Dorsolateral prefrontal cortex (tissue), 122 donors: ENCODE measurements at places on chromosomes 5 and 9. TPM values are rescaled to one million over a fixed set of nuclear protein-coding genes. Genes with fewer than 3 reads are reported as not detected.

DNA sequence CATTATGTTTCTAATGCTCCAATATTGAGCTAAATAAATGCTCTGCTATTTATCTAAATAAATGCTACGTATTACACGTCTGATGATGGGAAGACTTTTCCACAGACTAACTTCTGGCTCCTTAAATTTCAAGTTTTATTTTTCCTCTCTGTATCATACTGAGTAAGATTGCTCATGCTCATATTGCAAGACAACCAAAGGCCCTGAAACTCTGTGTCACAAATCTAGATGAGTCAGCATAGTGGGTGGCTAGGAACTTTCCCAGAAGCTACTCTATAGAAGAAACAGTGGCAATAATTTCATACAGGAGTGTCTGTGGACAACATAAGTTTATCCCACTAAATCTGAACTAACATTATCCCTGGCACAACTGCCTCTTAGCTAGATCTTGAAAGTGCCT, 53.0 kb upstream of the RFX3 start:
- no peak for DNase-seq

GRCh38 chr5:3780907-3781306, 185.3 kb downstream of the IRX1 start:
- DNase-seq, result no peak

GRCh38 chr5:95808686-95809413, 13.7 kb downstream of the GLRX start:
- no peak for DNase-seq

- DNase-seq, result no peak
These were observed 33.8 kb upstream of the DTWD2 start for GRCh38 chr5:119022017-119022745.

- no peak for DNase-seq
These were observed 47.1 kb upstream of the FYB1 start for GRCh38 chr5:39266442-39266841.

- DNase-seq, result no peak
These were observed 4.4 kb downstream of the COL27A1 start for GRCh38 chr9:114159691-114160090.

Gene PCDHA9
- total RNA-seq, result 4.6 TPM

- no peak for DNase-seq
These were observed 142.1 kb downstream of the EPB41L4A start for GRCh38 chr5:112276991-112277390.

DNA sequence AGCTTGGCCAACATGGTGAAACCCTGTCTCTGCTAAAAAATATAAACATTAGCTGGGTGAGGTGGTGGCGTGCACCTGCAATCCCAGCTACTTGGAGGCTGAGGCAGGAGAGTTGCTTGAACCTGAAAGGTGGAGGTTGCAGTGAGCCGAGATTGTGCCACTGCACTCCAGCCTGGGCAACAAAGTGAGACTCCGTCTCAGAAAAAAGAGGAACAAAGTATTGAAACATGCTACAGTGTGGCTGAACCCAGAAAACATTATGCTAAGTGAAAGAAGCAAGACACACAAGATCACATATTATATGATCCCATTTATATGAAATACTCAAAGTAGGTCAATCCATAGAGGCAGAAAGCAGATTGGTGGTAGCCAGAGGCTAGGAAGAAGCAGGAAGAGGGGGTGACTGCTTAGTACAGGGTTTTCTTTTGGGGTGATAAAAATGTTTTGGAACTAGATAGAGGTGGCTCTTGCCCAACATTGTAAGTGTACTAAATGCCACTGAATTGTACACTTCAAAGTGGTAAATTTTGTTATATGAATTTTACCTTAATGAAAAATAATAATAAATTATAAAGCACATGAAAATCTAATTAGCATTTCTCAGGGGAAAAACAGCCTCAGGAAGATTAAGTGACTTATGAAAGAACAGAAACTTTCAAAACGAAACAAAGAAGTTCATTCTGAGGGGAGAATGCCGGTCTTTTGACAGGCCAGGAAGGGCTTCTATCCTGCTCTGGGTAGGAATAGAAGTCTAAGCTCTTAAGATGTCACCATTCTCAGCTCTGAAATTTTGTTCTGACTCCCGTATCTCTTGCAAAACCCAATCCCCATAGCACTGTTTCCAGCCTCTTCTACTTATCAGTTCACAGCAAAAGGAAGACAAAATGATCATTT, 161.1 kb upstream of the TBCA start:
- no peak for DNase-seq

DNA sequence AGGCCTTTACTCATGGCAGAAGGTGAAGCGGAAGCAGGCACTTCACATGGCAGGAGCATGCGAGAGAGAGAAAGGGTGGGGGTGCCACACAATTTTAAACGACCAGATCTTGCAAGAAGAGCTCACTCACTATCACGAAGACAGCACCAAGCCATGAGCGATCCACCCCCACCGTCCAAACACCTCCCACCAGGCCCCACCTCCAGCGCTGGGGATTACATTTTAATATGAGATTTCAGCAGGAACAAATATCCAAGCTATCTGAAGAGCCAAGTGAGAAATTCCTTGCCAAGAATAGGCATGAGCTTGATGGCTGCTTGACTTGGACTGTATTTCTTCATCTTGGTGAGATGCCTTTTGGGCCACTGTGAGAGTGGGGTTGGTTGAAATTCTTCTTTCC, 88.0 kb downstream of the PDZD2 start:
- DNase-seq, result no peak

- DNase-seq, result no peak
These were observed 9.3 kb downstream of the TMEM174 start for GRCh38 chr5:73182307-73182706.

DNA sequence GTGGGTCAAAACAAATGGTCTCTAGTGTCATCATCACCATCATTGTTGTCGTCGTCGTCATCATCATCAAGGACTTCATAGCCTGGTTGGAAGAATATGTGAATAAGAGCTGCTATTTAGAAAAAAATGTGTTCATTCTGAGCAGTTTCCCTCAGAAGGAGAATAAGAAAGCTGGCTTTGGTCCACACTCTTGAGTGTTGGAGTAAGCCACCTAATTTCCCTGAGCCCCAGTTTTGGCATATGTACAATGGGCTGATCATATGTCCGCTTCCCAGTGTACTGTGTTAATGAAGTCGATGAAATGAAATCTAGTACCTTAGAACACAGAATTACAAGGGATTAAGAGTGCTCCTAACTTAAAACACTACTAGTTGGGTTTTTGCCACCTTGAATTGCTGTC, 545.5 kb downstream of the CCDC171 start:
- DNase-seq, result no peak

- DNase-seq, result no peak
These were observed 109.1 kb upstream of the ELL2 start for GRCh38 chr5:96070622-96071225.

GRCh38 chr5:58493141-58493540, 1.9 kb downstream of the GAPT start:
- no peak for DNase-seq

Gene PCDHGC5
- 57.2 TPM for total RNA-seq

Gene SLC34A3
- total RNA-seq, result not detected

GRCh38 chr9:82334286-82334685, 345.7 kb downstream of the SPATA31D1 start:
- no peak for DNase-seq

Gene SLC2A6
- total RNA-seq, result 22.3 TPM

DNA sequence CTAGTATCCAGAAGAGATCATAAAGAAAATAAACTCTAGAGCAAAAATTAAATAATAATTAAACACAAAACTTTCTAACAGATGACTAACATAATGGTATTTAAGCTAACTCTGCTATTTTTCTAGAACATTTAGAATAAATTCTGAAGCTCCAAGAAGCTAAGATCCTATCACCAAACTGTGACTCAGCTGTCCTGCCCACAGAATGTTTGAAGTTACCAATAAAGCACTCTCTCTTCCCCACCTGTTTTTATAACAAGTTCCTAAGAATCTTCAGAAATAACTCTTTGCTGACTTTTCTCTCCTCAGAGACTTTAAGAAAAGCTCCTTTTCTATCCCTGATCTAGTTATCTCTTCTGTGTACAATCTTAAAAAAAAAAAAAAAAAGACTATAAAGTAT, 6.0 kb upstream of the EFNA5 start:
- DNase-seq, result no peak

DNA sequence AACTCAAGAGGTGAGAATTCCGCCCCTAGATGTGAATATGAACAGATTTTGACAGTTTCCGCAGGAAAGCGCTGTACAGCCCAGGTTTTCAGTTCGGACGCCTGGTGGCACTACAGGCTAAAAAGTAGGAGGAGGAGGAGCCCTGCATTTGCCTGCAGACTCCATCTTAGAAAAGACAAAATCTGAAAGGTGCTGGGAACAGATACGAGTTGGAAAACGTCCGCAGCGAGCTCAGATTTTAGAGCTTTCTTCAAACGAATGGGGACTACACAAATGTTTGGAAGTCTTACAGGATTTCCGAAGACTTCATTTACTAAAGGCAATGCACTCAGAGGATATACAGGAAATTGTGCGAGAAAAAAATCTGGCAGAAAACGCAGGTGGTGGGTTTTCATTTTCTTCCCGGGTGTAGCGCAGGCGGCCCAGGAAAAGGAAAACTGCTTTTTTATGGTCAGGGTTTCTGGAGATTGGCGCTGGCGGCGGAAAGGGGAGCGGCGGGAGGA, 9.9 kb upstream of the PCDHB2 start:
- peak; percentile 47 for DNase-seq

Gene CCNI2
- 0.91 TPM for total RNA-seq

GRCh38 chr5:456351-457194, 13.6 kb downstream of the EXOC3 start:
- no peak for DNase-seq

Gene OTULINL
- total RNA-seq, result 11.6 TPM

DNA sequence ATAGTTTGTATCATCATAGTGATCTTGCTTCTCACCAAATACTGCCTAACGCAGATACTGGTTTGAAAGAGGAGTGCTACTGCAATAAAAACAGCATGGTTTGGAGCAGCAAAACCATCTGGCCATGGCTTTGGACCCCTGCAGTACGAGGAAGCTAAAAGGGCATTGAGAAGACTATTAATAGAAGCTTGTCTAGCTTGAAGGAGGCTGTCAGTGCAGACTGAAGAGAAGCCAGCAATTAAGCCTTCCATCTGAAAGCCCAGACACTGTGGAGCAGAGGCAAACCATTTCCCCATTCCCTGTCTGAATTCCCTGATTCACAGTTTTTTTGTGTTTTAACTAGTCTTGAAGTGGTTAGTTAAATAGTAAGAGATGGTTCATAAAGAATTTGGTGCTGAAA, 281.6 kb downstream of the PTPRD start:
- DNase-seq, result no peak

DNA sequence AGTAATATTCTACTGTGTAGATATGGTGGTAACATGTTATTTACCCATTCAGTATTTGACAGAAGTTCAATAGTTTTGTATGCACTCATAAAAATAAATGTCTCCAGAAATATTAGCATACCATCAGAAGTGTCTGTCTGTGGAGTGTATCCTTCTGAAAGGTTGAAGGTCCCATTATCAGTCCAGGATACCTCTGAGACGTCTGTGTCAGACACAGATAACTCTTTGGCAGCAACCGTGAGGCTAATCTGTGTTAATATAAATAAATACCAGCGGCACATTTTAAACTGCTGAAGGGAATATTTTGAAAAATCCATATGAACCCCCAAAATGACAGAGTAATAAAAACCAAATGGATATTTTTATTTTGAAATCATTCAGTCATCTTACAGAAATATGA, 11.9 kb upstream of the ZNF622 start:
- DNase-seq, result no peak

Gene CER1
- not detected for total RNA-seq

Gene PCDHGA1
- total RNA-seq, result 5.2 TPM

- DNase-seq, result no peak
These were observed 92.6 kb downstream of the LIFR start for GRCh38 chr5:38463634-38464521.

GRCh38 chr5:1510151-1510561, 13.6 kb downstream of the LPCAT1 start:
- peak; percentile 58 for DNase-seq

DNA sequence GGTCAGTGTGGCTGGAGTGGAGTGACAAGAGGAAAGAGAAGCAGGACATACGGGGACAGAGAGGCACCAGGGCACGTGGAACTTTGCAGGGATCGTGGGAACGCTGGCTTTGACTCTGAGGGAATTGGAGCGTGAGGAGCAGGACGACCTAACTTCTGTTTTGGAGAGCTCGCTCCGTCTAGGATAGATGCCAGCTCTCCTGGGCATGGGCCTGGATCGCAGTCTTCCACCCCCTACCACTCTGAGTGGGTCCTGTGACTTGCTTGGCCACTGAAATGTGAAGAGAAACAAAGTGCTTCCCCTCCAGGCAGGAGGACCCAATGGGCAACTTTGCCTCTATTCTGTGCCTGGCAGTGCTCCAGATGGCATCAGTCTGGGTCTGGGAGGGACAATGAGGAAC, 8.7 kb upstream of the SH3PXD2B start:
- no peak for DNase-seq

DNA sequence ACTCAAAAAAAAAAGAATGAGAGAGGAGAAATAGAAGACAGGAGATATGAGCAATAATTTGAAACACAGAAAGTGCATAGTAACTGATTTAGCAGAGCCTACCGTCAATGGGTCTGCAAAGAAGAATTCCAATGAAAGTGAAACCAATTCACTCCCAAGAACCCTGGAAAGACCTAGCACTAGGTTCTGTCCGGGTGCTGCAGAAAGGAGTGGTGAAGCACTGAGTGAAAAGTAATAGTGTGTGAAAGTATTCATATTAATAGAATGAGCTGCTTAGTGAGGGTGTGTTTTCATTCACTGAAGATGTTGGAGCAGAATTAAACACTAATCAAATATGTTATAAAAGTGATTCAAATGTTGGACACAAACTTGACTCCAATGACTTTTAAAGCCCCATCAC, 51.3 kb upstream of the SLC30A5 start:
- DNase-seq, result no peak

- no peak for DNase-seq
These were observed 7.9 kb downstream of the CYSTM1 start for GRCh38 chr5:140182803-140183367.

- DNase-seq, result no peak
These were observed 334.3 kb downstream of the EBF1 start for GRCh38 chr5:158765407-158765806.

- DNase-seq, result no peak
These were observed 25.9 kb downstream of the RUSC2 start for GRCh38 chr9:35515766-35516165.

DNA sequence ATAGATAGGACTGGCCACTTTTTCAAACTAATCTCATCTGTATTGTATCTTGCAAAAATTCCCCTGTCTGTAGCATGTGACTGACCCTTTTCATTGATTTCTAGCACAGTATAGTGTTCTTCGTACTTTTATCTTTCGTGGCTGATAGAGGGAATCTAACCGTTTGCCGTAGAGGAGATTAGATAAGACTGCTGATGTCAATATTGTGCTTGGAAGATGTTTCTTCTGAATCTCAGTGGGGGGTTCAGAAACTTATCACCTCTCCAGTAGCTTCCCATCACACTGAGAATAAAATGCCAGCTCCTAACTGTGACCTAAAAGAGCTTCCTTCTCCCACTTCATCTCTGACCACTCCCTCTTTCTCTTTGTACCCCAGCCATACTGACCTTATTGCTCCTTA, 25.4 kb upstream of the ALDOB start:
- no peak for DNase-seq

GRCh38 chr5:131323378-131323777, 59.5 kb downstream of the CDC42SE2 start:
- DNase-seq, result no peak

- no peak for DNase-seq
These were observed 77.5 kb upstream of the XPA start for GRCh38 chr9:97774673-97775072.

Gene LVRN
- 2.6 TPM for total RNA-seq
